T follicular helper cell (primary cell): ENCODE measurements at places on chromosomes 7 and 10.

DNA sequence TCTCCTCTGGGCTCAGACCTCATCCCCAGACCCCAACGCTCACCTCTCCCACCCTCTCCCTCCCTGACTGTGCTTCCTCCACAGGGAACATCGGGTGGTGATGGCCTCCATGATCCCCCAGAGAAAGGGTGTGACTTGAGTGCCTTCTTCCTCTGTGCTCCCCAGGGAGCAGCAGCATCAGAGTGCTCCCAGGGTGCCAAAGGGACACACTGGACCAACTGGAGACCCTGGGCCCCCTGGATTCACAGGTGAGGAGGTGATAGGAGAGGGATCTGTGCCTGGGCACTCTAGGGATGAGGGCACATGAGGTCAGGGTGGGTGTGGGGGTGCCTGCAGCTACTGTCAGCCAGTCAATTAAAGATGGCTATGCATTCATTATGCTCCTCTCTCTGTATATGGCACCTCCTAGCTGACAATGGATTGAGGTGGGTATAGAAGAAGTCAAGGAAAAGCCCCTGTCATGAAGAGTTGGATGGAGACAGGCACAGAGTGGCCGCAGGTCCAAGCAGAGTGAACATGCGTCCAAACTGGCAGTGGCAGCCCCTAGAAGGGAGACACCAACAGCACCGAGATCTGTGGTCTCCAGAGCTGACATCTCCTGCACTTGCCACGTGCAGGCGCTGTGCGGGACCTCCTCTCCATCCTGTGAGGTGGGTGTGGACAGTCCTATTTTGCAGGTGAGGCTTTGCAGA lies 15.5 kb upstream of the VOPP1 start:
- no peak for DNase-seq

DNA sequence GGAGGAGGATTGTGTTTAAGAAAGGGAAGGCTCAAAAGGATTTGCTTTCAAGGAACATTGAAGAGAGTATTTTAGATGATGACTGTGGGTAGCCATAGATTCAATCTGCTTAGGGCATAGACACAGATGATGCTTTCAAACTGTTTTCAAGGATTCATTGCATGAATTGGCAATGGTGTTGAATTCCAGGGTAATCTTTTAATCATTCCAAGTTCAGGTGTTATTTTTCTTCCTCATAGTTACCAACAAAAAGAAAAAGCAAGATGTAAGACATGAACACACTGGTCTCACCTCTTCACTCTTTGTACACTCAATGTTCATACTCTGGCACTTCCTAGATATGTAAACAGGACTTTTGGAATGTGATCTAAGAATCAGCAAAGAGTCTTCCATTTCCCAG lies 167.0 kb upstream of the RHOBTB1 start:
- DNase-seq: no peak

DNA sequence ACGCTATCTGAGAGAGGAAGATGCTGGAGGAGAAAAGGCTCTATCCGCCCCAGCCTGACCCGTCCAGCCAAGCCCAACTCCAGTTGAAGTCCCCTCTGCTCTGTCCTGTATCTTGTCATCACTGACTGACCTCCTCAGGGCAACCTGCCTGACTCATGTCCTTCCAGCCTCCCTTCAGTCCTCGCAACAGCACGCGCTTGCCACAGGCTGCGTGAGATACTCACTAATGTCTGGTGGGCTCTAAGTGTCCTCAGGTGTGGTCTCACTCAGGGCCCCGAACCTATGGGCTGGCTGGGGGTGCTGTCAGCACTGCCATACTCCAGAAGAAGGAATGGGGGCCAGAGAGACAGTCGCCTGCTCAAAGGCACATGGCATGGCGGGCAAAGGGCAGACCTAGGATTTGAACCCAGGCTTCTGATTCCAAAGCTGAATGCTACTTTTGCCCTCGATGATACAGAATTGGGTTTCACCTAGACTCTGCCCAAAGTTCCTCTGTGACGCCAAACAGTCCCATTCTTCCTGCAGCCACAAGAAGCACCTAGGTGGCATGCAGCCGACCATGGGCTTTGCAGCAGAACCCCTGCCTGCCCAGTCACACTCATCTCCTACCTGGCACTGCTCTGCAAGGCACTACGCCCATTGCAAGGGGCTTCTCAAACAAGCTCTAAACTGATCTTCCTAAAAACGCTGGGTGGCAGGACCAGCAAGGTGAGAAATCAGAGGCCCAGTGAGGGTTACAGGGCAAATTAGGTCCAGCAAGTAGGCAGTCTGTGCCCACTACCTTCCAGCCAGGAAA lies 8.5 kb downstream of the FAM53B start:
- DNase-seq: no peak

DNA sequence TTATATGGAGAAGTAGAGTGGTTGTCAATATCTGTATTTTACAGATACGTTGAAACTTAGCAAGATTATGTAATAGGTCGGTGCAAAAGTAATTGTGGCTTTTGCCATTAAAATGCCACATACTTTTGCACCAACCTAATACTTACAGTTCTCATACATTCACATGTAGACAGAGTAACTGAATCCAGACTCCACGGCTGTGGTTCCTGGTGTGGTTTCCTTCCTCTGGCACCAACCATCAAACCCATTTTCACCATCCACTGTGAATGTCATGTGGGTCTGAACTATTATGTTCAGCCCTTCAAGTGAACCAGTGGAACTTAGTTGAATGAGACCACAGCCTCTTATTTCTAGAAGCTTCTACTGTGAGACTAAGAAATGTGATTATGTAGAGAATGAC lies 31.5 kb upstream of the SLIT1 start:
- no peak for DNase-seq
